T-helper 22 cell (primary cell): ENCODE measurements at places on chromosomes 4 and X.

DNA sequence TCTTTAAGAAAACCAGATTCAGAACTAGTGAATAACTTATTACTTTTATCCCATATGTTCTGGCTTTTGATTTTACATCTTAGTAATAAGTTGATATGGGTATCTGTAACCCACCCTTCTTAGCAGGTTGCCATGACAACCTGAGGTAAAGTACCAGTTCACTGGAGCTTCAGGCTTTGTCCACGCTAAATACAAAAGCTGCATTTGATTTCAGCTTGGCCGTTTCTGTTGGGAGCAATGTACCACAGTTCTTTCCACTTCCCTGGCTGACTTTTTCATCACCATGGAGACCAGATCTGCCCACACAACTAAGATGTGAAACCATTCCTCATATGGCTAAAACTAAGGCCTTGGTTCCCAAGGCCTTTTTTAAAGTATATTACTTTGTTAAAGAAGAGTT is 26.1 kb downstream of the KLHL34 start:
- no peak for DNase-seq

- DNase-seq = no peak
Observed at GRCh38 chrX:57899064-57899463, 11.2 kb downstream of the ZXDA start.

DNA sequence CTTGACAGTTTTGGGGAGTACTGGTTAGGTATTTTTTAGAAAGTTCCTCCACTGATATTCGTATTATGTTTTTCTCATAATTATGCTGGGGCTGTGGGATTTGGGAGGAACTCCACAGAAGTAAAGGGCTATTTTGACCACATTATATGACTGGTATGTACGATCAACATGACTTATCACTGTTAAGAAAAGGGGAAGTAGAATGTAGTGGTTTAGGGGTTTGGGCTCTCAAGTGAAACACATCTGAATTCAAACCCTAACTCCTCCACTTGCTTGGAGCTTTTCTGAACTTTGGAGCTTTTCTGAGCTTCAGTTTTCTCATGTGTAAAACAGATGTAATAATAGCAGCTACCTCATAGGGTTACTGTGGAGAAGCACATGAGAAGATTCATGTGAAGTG is 96.4 kb upstream of the C1GALT1C1 start:
- no peak for DNase-seq

- DNase-seq = no peak
Observed at GRCh38 chr4:28225689-28226353, 1365.2 kb downstream of the STIM2 start.

- no peak for DNase-seq
Observed at GRCh38 chr4:134426821-134427220, 225.2 kb upstream of the PABPC4L start.

DNA sequence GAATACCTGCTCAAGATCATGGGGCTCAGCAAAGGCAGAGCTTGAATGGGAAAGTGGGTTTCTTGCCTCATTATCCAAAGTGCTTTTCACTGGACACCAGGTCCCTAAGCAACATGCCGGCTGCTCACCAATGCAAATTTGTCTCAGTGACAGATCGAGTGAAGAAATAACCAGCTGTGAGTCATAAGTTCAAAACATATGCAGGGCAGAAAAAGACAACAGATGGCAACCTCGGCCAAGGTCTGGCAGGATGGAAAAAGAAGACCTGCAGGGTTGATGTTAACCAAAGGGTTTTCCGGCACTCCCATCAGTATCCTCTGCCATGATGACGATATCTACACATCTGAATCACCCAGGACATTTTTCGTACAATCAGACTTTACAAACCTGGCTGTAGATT is 124.1 kb downstream of the AFAP1 start:
- no peak for DNase-seq

- no peak for DNase-seq
Observed at GRCh38 chr4:165826166-165826565, 46.9 kb upstream of the TLL1 start.

GRCh38 chr4:104868958-104869357 is 277.7 kb upstream of the TET2 start:
- no peak for DNase-seq

DNA sequence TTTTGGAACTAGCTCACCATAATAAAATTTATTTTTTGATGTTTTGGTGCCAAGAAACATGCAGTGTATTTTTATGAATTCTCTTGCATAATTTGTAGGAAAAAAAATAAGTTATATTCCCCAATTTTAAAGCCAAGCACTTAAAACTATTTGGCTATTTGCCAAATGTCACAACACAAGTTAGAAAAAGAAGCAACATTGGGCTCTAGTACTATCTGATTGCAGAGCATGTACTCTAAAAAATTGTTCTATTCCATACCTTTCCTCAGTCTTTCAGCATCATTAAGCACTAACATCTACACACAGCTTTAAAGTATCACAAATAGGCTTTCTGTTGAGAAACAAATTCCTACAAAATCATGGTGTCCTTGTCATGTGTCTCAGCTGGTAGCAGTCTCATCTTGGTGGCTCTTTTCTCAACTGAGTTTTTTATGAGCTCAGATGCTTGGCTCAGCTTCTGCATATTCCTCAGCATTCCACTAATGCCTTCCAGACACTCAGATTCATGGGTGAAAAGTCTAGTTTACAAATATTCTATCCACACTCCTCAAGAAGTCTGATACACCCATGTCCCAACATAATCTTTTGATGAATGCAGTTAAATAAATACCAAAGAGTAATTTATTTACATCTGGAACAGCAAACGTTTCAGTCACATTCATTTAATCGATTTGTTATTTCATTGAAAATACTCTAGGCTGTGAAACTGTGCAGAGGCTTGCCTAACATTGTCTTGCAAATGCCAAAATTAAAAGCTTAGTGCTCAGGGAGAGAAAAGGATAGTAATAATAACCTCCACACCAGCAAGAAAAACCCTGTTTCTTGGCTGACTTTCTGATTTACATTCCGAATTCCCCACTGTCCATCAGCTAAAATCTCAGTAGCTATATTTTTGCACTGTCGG is 2209.9 kb downstream of the PCDH7 start:
- no peak for DNase-seq

DNA sequence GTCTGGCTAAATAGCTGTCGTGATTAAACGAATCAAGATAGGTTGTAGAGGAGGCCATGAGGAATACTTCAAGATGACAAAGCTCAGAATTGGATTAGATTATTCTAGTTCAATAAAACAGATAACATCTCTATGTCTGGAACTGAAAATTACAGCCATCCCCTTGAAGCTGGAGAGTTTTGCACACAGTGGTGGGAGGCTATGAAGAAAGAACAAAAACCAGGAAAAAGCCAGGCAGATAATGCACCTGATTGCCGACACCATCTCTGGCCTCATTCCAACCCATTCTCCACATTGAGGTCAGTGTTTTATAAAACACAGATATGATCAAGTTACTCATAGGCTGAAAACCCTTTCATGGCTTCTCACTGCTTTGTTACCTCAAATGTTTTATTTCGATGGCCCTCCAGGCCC is 188.3 kb downstream of the RASL11B start:
- DNase-seq = no peak

DNA sequence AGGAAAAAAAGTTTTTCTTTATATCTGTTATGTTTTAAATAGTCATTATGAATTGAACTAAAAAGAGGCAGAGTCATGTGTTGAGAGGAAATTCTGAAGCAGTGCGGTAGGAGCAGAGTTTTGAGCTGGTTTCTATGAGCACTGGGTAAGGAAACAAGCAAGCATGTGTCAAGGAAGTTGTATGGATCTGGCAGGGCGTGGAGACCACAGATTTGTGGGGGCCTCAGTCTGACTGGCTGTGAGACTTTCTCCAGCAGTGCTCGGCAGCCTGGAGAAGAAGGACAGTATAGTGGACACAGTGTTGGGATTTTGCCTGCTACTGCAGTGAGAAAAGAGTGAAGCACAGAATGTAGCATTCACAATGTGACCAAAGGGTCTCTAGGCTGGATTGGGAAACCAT is 399.1 kb downstream of the INPP4B start:
- no peak for DNase-seq

GRCh38 chr4:26878794-26879391 is 18.3 kb downstream of the STIM2 start:
- DNase-seq = no peak

GRCh38 chr4:121138039-121138825 is 25.9 kb downstream of the TNIP3 start:
- DNase-seq = no peak

- no peak for DNase-seq
Observed at GRCh38 chr4:154485127-154485773, 6.3 kb downstream of the DCHS2 start.

GRCh38 chr4:45275862-45276261 is 549.5 kb upstream of the GNPDA2 start:
- no peak for DNase-seq

GRCh38 chrX:136048446-136048845 is 63.2 kb downstream of the SLC9A6 start:
- DNase-seq = no peak

- no peak for DNase-seq
Observed at GRCh38 chr4:20944451-20944850, 244.2 kb downstream of the PACRGL start.

- DNase-seq = no peak
Observed at GRCh38 chr4:101156619-101157310, 190.6 kb downstream of the PPP3CA start.
